ENCODE measurements at places on chromosomes 1 and 21.
A peak's percentile ranks its signal among the peaks of the same experiment; 100 is the strongest.

GRCh38 chr1:15942661-15943327, 33.1 kb downstream of the ZBTB17 start:
- DNase-seq = no peak

DNA sequence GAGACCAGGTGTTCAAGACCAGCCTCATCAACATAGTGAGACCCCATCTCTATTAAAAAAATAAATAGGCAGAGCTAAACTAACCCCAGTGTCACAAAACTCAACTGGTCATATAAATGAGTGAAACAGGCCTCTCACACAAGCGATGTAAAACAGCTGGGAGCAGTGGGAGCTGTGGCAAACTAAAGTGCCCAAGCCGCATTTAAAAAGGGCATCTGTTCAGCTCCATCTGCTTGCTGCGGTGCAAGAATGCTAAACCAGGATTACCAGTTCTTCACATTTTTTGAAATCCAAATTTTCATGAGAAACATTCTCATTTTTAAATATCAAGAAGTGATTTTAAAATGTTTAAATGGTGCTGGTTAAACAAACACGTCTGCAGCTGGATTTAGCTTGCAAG, 50.0 kb upstream of the WNT2B start:
- DNase-seq = no peak

- no peak for DNase-seq
Observed at GRCh38 chr1:154565876-154566275, 1.7 kb upstream of the CHRNB2 start.

DNA sequence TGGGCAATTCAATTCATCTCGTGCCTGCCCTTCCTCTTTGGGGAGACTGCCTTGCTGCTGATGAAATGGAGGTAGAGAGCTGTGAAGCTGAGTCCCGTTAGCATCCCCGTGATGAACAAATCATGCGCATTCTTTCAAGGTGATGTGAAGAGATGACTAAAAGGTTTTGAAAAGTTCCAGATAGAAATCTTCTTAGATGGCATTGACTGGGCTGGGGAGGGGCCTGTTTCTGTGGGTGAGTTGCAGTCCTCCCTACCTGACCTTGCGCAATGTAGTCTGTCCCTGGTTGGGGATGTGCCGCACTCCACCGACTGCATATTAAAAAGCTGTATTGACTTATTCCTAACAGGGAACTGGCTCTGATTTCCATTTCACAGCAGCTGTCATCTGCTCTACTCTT, 49.6 kb downstream of the ST6GALNAC3 start:
- DNase-seq = no peak

DNA sequence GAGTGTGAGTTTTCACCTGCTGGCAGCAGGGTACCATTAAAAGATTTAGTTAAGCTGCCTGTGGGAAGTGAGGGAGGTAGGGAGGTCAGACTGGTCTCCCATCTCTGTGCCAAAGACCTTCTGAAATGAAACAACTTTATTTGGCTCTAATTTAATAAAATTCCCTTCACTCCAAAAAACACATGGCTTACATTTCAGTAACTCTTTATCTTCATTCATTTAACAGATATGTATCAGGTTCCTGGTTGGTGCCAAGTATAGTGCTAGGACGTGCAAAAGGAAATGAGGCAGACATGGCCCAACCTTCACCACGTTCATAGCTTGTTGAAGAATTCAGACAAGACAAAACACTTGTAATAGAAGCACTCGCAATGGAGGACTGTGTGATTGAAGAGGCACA, 282.3 kb downstream of the SEC16B start:
- no peak for DNase-seq

GRCh38 chr1:22517956-22518355, 45.3 kb upstream of the EPHA8 start:
- DNase-seq = no peak

- DNase-seq = no peak
Observed at GRCh38 chr1:14067711-14068110, 367.7 kb downstream of the PRDM2 start.

- DNase-seq = no peak
Observed at GRCh38 chr1:223143537-223144248, 645 bp upstream of the TLR5 start.

GRCh38 chr1:93394514-93394913, 48.8 kb downstream of the DR1 start:
- DNase-seq = no peak

GRCh38 chr1:154621875-154622274, 13.9 kb upstream of the ADAR start:
- no peak for DNase-seq

- DNase-seq = no peak
Observed at GRCh38 chr1:4969556-4970129, 315.2 kb downstream of the AJAP1 start.

GRCh38 chr1:94858276-94858675, 38.1 kb downstream of the SLC44A3 start:
- no peak for DNase-seq

DNA sequence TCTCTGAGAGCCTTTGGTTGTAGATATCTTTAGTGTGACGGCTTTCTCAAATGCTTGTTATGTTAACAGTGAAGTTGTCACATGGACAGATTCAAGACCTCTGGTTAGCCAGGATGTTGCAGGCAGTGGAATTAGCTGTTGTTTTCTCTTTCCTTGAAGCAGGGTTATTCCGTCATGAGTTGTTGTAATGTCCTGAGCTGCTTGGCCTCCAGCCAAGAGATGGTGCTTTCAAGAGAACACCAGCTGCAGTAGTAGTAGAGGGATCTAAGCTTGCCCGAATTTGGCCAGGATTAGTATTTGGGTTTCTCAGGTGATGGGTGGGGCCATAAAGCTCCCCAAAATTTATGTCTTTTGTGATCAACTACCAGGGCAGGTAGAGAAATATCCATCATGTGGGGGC, 13.4 kb downstream of the KCNE1 start:
- no peak for DNase-seq

GRCh38 chr1:36156329-36157114, 562 bp downstream of the MAP7D1 start:
- peak; percentile 22 for DNase-seq

- no peak for DNase-seq
Observed at GRCh38 chr1:21749859-21750468, 33.0 kb downstream of the USP48 start.

Measured in inflammatory macrophage treated with lipopolysaccharide for 4 hours (primary cell).